ENCODE measurements at places on chromosomes 2 and 18.

DNA sequence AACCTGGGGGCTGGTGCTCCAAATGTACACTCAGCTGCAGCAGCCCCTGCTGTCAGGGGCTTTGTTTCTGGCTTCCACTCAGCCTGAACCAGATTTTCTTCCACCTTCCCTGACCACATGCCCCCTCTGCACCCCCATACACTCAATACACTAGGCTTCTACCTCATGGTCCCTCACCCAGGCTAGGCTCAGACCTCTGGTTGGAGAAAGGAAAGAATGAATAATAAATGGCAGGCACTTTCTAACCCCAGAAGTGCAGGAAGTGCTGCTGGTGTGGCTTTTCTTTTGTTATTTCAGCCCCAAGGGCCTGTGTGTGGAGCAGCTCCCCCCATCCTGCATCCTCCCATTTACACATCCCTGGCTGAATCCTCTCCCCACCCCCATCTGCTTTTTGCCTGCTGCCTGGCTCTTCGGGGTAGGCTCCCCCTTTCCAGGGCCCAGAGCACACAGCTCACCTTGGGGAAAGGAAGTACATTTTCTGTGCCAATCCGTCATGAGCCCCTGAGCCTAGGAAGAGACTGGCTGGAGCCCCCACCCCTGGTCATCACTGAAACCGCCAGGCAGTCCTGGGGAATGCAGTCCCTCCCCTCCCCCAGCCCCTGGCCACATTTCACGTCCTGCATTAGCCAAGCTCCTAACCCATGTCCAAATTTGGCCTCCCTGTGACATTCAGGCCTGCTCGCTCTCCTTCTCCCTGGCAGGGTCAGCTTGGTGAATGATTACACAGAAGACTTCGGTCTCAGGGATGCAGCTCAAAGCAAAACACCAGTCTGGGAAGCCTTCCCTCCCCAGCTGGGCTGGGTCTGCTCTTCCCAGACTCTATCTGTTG, 2.6 kb downstream of the DYSF start:
- no peak for DNase-seq

DNA sequence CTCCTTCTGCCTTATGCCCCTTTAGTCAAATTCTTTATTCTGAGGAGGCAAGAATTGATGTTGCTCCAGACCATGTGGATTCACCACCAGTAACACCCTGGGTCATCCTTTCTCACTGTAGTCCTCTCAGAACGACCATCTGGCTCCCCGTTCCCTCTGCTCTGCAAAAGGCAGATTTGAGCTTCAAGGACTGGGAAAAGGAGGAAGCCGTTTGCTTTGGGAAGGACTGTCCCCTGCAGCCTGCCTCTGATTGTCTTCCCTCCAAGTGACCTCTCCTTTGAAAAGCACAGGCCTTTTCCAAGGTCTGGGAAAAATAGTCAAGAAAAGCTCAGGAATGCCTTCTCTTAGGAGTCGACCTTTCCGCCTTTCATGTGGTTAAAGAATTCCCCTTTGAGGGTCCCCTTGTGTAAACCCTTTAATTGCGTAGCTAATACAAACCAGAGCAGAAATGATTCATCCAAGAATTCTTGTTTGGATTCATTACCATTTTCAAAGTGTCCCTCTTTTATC, 130.1 kb upstream of the COPS8 start:
- no peak for DNase-seq

GRCh38 chr18:48197819-48198218, 211.4 kb downstream of the ZBTB7C start:
- no peak for DNase-seq

GRCh38 chr2:24410976-24411375, 50.6 kb upstream of the ITSN2 start:
- no peak for DNase-seq

- DNase-seq = no peak
Observed at GRCh38 chr2:65530547-65531320, 98.3 kb upstream of the SPRED2 start.

DNA sequence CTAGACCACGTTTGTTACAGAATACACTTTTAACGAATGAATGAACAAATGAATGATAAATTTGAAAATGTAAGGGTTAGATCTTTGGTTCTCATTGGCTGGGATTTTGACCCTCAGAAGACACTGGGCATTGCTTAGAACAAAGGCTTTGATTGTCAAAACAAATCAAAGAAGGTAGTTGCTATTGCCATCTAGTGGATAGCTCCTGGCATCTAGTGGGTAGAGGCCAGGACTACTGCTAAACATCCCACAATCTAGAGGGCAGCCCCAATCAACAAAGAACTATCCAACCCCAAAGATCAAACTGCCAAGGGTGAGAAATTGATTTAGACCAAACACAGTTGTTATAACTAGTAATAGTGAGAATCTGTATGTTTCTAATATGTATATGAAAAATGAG, 552.3 kb downstream of the KCNJ3 start:
- no peak for DNase-seq

DNA sequence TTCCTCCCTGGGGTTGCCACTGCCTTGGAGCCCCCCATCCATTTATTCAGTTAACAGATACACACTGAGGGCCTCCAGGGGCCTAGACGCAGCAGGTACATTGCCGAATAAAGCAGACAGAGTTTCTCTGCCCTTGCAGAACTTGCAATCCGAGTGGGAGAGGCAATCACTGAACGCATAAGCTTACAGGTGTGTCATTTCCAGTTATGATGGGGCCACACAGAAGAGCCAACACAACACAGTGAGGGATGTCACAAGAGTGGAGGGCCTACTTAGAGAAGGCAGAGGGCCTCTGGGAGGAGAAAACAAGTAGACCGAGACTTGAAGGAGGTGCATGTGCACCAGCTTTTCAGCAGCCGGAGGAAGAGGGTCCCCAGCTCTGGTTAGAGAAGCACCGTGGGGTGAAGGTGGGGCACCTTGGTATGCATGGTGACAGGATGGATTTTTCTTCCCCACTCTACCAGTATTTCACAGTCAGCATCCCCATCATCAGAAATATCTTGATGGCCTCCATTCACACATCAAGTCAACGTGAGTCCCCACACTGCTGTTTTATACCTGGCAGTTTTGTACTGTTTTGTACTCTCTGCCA, 150.9 kb downstream of the SMAD7 start:
- peak; percentile 21 for DNase-seq

- DNase-seq = no peak
Observed at GRCh38 chr2:149596471-149596870, 8.9 kb upstream of the MMADHC start.

DNA sequence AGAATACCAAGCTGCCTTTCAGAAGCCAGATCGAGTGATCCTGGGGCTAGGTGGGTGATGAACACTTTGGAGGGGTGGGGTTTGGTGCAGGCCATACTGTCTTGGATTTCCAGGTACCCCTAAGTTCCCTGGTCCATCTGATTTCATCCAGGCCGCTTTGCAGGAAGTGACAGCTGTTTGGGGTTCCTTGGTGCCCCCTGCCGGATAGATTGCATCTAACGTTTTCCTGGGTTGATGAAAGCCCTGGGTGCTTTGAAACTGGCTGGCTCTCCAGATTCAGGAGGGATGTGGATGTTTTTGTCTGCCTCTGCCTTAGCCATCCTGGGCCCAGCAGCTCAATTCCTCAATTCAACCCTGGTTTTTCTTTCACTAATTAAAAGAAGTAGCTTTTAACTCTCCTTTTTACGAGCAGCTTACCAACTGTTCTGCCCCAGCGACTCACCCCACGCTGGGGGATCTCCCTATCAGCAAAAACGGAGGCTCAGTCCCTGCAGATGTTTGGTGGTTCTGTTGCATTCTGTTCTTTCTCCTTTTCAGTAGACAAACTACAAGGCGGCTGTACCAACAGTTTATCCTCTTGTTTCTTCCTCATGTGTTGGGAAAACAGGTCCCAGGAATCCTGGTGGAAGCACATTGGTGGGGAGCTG, 37.1 kb downstream of the ARHGEF4 start:
- DNase-seq = peak; percentile 80

GRCh38 chr2:31268344-31268743, 34.4 kb downstream of the EHD3 start:
- no peak for DNase-seq

- no peak for DNase-seq
Observed at GRCh38 chr2:33240178-33240577, 236.3 kb upstream of the RASGRP3 start.

DNA sequence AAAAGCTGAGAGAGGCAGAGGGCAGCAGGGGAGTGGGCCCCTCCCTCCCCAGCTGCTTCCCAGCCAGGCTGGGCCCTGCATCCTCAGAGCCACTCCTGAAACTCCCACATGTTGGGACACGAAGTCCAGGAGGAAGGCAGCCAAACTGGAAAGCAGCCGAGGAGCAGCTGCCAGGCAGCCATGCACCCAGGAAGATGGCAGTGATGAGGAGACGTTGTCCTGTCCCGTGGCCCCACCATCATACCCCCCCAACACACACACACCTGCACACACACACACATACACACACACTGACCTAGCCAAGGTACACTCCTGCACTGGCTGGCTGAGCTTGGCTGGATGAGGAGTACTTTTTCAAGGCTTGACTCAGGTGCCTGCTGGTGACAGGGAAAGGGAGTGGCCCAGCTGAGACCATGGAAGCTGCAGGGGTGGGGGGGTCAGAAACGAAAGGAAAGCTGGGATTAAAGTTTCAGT, 106.0 kb downstream of the CYP26B1 start:
- DNase-seq = no peak
